Cortex of kidney (tissue), 1 donor: ENCODE measurements at places on chromosomes 7 and 10.

GRCh38 chr10:23331567-23332301, 12.9 kb downstream of the C10orf67 start:
- DNase-seq, result no peak

GRCh38 chr10:90935581-90936275, 14.8 kb upstream of the ANKRD1 start:
- no peak for DNase-seq

GRCh38 chr7:23247603-23248335, 1.2 kb downstream of the GPNMB start:
- no peak for DNase-seq

DNA sequence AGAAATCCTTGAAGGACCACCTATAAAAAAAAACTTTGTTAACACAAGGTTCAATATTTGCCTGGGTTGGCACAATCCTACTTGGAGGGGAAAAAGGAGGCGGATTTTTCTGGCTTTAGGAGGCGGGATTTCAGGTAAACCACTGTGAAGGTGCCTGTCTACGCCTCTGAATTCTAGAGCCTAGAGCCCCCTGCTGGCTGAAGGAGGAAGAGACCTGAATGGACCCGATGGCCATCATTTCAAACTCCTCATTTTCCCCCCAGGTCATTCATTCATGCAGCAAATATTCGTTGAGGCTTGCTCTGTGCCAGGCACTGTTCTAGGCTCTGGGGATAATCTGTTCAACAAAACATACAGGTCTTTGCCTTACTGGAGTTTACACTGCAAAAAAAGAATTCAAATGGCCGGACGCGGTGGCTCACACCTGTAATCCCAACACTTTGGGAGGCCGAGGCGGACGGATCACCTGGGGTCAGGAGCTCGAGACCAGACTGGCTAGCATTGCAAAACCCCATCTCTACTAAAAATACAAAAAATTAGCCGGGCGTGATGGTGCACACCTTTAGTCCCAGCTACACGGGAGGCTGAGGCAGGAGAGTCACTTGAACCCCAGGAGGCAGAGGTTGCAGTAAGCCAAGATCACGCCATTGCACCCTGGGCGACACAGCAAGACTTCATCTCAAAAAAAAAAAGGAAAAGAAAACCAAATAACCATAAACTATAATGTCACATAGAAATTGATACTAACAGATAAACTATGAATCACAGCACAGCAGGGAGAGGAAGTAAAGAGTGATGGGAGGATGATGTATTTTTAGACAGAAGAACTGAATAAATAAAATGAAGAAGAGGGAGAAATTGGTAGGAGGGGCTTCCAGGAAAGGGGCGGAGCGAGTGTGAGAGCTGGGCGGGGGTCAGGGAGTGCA, 90.1 kb upstream of the NFE2L3 start:
- no peak for DNase-seq

DNA sequence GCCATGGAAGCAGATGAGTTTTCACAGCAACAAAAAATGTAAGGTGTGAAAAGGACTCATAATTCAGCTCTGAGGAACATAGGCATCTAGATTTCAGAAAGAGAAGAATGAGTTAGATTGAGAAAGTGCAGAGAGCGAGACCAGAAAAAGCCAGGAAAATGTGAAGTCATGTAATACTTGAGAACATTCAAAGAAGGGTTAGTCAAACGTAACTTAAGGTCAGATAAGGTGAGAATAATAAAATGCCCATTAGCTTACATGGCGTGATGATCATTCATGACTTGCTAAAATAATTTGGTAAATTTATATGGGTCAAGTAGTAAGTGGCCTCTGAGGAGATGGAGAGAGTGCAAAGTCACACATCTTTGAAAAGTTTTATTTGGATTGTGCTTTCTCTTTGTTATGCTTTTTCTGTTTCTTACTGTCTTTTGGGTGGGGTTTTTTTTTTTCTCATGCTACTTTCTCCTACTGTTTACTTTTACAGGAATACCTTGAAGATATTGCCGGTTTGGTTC, 271.8 kb upstream of the NRG3 start:
- no peak for DNase-seq

GRCh38 chr7:39356172-39356925, 209.9 kb upstream of the YAE1 start:
- DNase-seq, result no peak
